ENCODE measurements at places on chromosomes 5 and 9.

GRCh38 chr9:14433351-14434157, 119.6 kb upstream of the NFIB start:
- DNase-seq = peak; percentile 100

- DNase-seq = no peak
Measured at GRCh38 chr5:168177831-168178450, 113.5 kb upstream of the WWC1 start.

DNA sequence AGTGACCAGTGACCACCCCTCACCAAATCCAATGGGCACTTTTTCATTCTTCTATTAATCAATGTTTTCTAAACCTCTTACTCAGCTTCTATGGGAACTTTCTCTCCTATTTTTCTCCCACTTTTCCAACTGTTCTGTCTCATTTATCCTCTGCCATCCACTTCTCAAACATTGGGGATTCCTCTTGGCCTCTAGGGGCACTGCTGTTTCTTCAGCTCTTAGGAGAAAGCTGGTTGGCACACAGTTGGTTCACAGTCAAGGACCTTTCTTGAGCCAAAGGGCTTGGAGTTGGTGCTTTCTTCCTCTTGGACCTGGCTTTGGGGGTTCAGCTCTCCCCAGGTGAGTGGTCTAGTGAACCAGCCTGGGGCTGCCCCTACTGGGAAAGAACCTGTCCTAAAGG, 112.2 kb upstream of the LHFPL2 start:
- DNase-seq = no peak

DNA sequence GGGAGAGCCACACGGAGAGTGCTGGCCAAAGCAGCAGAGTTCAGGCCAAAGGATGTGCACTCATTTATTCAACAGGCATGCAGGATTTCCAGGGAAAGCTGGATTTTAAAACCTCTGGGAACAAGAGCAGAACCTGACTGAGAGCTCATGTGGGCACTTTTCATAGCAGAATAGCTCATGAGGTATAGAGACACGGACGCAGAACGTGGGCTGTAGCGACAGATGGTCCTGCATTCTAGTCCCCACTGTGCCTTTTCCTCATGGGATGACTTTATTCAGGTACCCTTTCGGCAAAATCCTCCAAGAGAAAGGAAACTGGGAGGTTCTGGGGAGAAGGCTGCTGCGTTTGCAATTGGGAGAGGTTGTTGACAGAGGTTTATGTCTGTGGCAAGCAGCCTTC, 5.4 kb downstream of the IL4 start:
- DNase-seq = no peak

DNA sequence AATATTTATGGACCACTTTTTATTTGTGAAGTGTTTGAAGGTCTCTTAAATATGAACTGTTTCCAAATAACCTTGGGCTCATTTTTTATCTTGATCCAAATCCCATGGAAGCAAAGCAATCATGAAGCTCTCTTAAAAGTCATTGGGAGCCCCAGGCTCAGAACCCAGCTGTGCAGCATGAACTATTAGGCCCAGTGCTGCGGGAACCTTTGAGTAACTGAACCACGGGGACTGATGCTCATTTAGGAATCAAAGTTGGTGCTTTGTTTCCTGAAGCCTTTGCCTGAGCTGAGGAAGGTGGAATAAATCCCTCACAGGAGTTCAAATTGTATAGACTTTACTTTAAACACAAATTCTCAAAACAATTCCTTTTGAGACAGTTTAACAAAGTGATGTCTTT, 27.8 kb downstream of the MAT2B start:
- no peak for DNase-seq

- DNase-seq = peak; percentile 7
Measured at GRCh38 chr5:117077142-117077541, 502.5 kb upstream of the SEMA6A start.

DNA sequence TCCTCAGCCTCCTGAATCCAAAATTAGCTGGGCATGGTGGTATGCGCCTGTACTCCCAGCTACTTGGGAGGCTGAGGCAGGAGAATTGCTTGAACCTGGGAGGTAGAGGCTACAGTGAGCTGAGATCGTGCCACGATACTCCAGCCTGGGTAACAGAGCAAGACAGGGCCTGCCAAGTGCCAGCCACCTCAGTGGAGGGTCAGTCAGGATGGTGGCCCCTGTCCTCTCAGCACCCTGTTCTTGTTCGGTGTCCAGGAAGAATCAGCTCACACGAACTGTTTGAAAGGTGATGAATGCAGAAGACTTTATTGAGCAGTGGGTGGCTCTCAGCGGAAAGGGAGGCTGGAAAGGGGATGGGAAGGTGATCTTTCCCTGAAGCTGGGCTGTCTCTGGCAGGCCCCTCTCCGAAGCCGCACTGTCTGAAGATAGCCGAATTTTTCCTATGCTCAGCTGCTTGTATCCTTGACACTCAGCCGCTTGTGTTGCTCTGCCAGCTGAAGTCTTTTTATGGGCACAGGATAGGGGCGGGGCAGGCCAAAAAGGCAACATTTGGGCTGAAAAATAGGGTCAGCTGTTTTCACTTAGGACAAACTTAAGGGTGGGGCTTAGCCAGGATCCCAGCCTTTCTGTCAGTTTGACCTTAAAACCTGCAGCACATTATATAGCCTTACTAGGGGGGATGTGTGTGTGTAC, 50.9 kb downstream of the UBE2R2 start:
- DNase-seq = peak; percentile 62

DNA sequence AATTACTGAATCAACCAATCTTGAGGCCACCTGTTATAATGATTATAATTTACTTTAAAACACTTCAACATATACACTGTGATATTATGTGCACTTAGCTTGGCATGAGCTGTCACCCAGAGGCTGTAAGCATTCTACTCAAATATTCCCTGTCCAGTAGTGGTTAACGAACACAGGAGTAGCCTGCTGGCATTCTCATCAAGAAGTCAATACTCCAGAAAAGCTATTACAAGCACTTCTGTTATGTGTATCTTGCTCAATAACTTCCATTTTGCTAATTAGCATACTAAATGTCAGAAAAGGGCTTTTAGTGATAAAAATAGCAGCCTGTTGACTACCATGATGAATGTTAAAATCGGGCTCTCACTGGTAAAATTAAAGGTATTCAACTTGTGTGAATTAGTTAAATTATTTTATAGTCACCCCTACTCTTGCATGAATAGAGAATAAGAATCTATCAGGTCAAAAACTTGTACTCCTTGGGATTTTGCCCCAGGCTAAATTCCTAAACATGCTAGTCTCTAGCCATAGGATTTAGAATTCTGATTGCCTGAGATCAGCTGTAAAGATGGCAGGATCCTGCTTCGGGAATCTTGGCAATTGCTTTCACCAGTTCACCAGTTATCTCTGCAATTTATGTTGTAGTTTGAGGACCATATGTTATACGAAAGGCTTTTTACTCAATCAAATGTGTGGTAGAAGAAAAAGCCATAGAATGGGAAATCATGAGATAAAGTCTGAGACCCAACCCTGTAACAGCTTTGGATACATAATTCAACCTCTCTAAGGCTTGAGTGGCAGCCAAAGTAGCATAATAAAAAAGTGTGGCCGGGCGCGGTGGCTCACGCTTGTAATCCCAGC, 43.4 kb upstream of the PAM start:
- no peak for DNase-seq

DNA sequence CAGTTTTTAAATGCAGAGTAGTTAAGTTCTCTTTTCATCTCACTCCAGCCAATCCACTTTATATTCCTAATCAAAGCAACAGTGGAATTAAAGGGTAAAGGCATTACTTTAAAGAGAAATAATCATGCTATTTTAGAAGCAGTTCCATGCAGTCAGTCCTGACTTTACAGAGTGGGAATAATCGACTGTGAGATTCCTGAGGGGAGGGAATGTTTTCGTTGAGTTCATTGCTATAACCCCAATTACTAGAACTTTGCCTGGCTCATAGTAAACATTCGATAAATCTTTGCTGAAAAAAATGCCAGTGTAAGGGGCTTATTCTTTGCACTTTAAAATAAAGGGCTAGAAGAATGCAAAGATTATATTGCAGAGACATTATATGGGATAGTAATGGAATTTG, 127.2 kb upstream of the ASTN2 start:
- DNase-seq = no peak

DNA sequence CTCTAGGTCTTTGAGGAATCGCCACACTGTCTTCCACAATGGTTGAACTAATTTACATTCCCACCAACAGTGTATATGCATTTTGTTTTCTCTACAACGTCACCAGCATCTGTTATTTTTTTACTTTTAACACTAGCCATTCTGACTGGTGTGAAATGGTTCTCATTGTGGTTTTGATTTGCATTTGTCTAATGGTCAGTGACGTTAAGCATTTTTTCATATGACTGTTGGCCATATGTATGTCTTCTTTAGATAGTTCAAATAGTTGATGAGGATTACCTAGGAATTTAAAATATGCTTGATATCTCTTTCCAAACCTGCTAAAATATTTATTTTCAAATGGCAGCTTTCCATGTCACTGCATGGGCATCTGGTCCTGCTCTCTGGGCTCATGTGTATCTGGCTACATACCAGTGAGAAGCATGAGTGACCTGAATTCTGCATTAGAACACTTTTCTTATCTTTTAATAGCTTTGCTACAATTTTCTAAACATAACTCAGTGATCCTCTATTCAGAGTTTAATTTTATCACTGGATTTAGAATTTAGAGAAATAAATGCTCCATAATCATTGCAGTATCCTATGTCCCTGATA, 95.8 kb upstream of the ADAMTS16 start:
- DNase-seq = no peak

DNA sequence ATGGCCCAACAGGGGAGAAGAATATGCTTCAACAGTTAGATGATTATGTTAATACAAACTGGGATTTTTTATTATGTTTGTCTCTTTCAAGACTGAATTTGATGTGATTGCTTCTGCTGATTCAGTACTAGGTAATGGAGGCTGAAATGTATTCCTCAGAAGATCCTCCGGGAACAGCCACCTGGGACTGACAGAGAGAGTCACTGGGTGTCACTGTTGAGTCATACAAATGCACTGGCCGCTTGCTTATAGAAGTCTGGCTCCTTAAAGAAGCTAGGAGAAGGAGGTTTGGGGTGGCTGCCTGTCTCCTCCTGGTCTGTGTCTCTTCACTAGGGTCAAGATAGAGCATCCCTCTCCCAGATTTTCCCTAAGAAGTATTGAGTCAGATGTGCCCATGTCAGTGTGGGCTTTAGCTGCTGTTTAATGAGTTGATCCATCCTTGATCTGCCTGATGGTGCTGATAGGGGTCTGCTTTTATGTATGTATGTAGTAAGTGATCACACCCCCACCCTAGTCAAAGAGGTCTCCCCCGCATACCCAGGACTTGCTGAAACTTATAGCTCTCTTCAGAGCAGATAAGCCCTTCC, 773.4 kb downstream of the BRINP1 start:
- peak; percentile 1 for DNase-seq

DNA sequence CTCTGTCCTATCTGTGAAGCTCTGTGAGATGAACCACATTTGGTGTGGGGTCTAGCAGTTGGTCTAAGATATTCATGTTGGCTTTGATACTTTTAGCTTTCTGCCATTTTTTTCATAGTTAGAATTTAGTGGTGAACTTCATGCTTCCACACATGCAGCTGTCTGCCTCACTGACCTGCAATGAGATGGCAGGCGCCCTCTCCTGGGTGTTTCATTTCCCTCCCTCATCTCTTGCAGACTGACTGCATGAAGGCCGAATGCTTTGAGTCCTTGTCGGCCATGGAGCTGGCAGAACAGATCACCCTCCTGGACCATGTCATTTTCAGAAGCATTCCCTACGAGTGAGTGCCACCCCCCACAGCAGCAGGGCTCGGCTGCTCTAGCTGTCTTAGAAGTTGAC, 26.1 kb upstream of the CKMT2 start:
- no peak for DNase-seq

- no peak for DNase-seq
Measured at GRCh38 chr9:128247226-128247803, 28.5 kb downstream of the GOLGA2 start.

- DNase-seq = no peak
Measured at GRCh38 chr9:80218328-80218727, 646.6 kb downstream of the TLE4 start.

DNA sequence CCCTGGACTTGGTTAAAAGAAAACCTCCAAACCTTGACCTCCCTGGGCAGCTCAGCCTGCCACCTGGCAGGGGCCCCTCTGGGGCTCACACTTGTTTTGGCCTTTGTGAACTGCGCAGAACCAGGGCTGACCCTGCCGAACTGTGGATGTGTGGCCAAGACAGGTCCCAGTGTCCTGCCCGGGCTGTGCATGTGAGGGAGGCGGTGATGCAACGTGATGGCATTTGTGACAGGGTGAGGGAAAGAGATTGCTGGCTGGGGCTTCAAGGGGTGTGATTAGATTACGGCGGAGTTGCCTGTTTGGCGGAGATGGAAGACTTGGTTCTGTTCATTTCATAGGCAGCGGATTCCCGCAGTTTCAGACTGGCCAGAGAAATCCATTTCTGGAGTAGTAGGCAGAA, 30.4 kb upstream of the NKX2-5 start:
- no peak for DNase-seq

GRCh38 chr5:62199792-62200716, 106.0 kb upstream of the KIF2A start:
- no peak for DNase-seq

DNA sequence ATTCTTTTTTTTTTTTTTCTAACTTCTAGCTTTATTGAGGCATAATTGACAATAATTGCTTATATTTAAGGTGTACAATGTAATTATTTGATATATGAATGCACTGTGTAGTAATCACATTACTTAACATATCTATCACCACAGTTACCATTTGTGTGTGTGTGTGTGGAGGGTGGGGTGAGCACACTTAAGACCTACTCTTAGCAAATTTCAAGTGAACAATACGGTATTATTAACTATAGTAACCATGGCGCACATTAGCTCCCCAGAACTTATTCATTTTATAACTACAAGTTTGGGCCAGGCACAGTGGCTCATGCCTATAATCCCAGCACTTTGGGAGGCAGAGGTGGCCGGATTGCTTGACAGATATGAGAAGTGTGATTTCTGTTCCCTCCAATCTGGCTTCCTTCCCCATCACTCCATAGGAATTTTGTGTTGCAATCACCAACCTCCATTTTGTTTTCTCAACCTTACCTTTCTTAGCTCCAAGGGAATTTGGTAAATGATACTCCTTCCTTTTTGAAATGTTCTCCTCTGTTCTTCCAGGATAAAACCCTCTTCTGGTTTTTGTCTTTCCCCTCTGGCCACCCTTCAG, 14.9 kb downstream of the TXN start:
- no peak for DNase-seq

DNA sequence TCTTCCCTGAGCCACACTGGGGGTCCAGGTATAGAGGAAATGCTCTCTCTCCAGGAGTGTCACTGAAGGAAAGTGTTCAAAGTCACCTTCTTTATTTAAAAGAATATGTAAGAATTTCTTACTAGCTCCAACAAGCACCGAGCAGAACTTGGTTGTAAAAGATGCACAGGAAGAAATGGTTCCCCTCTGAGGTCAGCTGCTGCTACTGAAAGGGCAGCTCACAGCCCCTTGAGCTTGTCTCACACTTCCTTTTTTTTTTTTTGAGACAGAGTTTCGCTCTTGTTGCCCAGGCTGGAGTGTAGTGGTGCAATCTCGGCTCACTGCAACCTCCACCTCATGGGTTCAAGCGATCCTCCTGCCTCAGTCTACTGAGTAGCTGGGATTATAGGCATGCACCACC, 77.2 kb downstream of the PRRT1B start:
- DNase-seq = no peak

Data from NCI-H446 (cell line).